Suppressor macrophage treated with lipopolysaccharide for 4 hours (primary cell): ENCODE measurements at places on chromosomes 3 and 15.
A peak's percentile ranks its signal among the peaks of the same experiment; 100 is the strongest.

DNA sequence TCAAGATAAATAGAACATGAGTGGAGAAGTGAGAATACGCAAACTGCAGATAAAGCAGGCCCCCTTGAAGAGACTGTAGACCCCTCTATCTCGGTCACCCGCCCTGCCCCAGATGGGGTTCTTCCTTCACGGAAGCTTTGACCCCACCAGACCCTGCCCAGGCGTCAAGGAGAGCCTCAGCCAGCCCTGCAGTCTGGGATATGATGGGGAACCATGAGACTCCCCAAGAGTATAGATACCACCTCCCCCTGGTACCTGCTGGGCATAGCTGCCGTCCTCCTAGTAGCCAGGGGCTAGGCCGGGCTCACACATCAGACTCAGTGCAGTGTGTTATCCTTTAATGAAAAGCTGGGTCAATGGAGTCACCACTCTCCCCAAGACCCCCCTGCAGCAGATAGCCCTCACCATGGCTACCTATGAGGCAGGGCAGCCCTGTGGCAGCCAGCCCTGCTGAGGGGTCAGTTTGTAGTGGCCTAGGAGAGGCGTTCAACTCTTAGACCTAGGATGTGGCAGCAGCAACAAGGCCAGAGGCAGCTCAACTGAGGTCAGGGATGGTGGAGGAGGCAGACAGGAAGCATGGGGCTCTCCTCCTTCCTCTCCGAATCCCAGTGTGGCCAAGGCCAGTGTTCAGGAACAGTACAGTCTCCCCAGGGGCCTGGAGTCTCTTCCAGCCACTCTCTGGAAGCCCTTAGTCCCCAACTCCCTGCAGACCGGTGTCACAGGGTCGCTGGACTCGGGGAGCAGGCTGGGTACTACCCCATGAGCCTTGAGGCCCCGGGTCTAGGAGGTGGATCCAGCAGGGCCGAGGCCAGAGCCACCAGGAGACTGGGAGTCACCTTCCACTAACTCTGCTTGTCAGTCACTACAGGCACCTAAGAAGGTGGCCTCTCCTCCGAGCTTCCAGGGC is 26.1 kb downstream of the PLXNB1 start:
- no peak for DNase-seq

GRCh38 chr3:78183906-78184599 is 1144.2 kb downstream of the ROBO2 start:
- no peak for DNase-seq

DNA sequence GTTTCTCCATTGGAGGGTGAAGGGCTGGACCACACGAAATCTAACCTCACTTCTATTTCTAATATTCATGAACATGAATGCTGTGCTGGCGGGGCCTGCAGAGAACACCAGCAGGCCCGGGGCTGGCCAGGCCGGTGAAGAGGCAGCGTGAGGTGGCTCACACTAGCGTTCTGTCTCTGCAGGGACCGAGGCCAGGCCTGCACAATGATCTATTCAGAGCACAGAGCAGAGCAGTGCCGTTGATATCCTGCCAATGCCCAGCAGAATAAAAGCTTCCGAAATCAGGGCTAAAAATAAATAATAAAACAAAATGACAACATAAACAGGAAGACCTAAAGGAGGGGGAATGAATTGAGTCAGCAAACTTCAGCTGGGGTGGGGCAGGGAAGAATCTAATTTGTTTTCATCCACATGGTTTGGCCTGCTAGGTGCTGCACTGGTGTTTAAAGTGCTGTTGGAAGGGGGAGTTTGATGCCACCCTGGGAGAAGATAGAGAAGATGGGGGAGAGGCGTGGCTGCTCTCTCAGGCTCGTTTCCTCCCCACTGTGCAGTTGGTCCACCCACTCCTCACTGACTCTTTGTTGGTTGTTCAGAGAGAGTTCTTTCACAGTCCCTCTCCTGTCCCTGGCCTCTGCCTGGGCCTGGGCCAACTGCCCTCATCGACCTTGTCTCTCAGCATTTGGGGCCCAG is 837.1 kb downstream of the AGBL1 start:
- no peak for DNase-seq

DNA sequence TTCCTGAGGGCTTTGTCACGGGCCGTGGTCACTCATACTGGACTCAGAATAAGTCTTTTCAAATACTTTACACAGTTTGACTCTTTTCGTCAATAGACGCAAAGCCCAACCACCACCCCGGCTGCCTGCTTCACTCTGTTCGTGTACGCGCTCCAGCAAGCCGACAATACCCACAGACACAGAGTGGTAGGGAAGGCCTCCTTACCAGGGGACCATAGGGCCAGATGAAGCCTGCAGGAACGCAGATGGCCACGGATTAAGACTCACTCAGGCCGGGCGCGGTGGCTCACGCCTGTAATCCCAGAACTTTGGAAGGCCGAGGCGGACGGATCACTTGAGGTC is 29.7 kb downstream of the EFCAB12 start:
- peak; percentile 15 for DNase-seq

DNA sequence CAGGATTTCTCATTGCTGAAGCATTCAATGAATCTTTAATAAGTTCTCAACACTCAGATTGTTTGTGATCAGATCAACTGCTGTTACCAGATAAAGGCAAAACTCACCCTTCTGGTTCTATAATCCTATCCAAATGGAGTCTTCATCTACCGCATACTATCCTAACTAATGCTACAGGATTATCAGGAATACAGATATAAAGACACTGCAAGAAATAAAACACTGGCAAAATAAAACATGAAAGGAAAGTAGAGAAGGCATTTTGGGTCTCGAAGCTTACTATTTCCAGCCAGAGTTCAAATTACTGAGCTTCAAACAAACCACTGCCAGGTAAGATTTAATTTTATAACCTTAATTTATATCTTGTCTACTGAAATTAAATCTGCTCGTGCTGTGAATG is 524 bp downstream of the CHRM5 start:
- DNase-seq, result no peak

DNA sequence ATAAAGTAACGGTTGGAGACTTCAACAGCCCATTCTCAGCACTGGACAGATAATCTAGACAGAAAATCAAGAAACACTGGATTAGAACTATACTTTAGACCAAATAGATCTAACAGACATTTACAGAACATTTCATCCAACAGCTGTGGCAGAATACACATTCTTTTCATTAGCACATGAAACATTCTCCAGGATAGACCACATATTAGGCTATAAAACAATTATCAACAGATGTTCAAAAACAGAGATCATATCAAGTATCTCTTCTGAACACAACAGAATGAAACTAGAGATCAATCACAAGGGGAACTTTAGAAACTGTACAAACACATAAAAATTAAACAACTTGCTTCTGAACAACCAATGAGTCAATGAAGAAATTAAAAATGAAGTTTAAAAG is 133.3 kb downstream of the ADAM10 start:
- no peak for DNase-seq

DNA sequence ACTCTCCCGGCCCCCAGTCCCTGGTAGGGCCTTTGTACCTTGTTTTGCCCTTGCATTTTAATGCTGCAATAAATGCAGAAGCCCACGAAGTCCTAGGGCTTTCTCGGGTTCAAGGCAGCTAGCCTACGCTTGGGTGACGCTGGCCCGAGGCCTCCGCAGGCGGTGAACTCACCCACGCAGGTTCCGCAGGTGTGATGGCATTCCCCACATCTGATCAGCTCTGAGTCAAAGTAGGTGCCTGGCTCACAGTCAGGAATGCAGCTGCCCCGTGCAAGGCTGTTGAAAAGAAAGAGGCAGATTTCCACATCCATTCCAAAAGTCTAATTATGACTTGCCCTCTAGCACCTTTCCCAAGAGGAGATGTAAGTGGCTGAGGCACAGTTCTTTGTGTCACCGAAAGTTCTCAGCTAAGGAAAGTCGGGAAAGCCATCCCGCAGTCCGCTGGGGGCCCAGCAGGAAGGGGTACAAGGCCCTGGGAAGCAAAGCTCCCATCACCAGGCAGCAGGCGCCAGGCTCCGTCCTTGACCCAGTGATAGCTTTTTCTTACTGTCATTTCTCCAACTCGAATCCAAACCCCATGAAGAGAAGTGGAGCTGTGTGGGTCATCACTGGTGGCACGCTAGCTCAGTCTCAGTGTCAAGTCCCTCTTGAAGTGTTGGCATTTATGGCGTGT is 23.2 kb upstream of the SNRPA1 start:
- DNase-seq, result no peak

DNA sequence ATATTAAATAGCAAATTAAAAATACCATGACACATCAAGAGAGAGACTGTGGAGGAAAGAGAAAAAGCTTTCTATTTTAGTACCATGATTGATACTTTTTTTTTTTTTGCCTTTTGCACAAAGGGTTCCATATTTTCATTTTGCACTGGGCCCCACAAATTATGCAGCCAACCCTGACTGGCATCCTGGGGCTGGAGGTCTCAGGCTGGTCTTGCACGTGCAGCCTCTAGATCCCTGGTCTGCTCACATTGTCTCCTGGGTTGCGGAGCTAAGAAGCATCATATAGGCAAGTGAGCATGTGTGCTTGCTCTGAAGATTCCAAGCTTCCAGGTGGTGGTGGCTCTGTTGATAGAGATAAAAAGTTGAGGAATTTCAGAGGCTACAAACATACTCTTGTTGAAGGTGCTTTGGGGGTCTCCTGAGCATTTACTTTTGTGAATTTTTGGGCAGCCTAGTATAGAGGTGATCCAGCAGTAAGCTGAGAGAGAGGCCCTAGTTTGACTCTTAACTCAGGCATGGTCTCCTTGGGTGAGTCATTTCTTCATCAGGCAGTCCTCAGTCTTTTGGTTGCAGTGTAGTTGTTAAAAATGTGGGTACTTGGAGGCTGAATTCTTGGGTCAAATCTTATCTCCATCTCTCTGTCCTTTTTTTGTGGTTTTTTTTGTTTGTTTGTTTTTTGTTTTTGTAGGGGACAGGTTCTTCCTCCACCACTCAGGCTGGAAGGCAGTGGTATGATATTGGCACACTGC is 31.3 kb downstream of the SMAD3 start:
- no peak for DNase-seq

GRCh38 chr15:80267658-80268057 is 15.6 kb upstream of the CTXND1 start:
- no peak for DNase-seq

- no peak for DNase-seq
Measured at GRCh38 chr3:64297563-64297962, 72.3 kb upstream of the PRICKLE2 start.

GRCh38 chr3:129421988-129422745 is 6.3 kb downstream of the EFCAB12 start:
- DNase-seq, result no peak

DNA sequence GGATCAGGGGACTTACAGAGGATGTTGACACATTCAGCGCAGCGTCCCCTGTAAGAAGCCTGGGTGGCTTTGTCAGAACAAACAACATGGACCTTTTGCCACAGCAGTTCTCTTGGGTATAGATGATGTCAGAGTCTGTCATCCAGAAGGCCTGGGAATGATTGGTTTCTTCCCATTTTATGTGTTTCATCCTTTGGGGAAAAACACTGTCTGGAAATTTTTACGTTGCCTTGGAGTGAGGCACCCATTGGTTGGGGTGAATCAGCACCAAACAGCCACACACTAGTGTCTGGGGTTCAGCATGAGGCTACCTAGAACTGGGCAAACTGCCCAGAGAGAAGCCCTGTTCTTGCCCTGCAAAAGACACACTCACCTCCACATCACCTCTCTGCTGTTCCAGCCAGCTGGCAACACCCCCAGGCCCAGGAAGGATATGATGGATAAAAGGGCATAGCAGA is 123.0 kb downstream of the FAM43A start:
- DNase-seq, result no peak

DNA sequence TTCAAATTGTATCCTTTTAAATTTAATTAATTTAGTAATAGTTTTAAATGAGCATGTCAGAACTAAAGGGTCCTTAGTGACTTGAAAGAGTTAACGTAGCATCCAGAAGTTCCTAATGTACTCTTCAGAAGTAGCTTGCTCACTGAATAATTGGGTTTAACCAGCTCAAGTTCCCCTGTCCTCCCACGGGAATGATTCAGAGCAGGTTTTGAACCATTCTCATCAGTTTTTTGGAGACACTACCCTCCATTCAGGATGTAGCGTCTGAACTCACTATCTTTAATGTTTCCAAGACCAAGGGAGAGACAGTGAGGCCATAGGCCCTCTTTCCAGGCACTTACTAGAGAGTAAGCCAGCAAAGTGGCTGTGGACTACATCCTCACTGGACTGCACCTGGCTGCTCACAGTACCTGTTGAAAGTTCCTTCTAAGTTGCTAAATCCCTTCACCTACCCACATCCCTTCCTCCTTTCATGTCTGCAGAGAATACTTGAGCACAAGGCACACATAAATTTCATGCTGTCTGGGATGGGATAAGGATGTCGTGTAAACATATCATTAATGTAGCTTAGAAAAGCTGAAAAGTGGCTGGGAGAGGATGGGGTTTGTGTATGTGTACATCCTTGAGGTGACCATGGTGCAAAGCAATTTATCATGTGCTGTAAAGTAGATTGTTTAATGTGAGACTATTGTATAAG is 146.3 kb downstream of the PLCL2 start:
- no peak for DNase-seq

DNA sequence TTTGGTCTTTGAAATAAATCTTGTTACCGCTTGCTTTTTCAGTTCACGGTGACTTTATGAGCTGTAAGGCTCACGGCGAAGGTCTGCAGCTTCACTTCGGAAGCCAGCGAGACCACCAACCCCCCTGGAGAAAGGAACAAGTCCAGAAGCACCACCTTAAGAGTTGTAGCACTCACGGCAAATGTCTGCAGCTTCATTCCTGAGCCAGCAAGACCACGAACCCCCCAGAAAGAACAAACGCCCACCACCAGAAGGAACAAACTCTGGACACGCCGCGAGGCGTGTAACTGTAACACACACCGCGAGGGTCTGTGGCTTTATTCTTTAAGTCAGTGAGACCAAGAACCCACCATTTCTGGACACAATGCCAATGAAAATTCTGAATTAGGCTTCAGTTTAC is 28.8 kb downstream of the GOLGA6A start:
- no peak for DNase-seq

DNA sequence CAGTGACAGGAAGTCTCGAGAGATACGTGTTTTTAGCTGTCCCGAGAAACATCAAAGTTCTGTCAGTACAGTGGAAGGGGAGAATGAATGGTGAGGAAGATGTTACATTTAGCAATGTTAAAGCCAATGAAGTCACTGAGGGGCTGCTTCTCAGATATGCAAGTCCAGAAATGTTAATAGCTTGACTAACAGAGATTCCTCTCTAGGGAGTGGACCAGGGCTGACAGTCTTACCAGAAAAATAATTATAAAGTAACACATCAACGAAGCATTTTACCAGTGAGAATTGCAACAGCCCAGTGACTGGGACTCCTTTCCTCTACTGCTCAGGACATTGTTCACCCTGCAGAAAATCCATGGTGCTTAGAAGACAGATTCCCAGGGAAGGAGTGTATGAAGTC is 23.9 kb downstream of the GALNT15 start:
- no peak for DNase-seq

DNA sequence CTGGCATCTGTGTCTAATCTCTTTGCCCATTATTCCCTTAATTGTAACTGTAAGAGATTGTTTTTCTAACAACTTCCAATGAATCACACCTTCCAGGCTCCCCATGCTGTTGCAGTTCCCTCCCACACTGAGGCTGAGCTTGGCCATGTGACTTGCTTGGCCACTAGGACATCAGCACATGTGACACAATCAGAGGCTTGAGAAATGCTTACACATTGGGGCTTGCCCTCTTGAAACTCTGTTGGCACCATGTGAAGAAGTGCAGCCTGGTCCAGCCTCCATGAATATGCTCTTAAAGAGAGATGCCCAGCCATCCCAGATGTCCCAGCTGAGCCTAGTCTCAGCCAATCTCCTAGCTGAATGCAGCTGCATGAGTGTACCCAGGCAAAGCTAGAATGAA is 326.8 kb upstream of the SOX2 start:
- DNase-seq, result peak; percentile 2
